ENCODE measurements at places on chromosomes 12 and 14.

DNA sequence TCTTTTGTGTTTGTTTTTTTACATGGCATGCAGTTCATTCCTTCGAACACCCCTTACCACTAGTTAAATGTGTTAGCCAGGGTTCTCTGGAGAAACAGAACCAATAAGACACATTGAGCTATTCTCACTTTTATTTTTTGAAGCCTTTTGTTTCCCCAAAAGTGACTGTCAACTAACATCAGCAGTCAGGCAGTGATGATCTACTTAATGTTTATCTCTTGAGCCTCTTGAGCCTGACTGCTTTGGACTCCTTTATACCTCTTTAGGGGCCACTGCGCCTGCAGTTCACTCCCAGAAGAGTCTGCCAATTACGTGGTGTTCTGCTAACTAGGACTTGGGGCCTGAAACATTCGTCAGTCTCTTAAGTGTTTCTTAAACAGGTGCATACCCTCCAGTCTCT is 163.7 kb upstream of the FLRT2 start:
- no peak for DNase-seq

DNA sequence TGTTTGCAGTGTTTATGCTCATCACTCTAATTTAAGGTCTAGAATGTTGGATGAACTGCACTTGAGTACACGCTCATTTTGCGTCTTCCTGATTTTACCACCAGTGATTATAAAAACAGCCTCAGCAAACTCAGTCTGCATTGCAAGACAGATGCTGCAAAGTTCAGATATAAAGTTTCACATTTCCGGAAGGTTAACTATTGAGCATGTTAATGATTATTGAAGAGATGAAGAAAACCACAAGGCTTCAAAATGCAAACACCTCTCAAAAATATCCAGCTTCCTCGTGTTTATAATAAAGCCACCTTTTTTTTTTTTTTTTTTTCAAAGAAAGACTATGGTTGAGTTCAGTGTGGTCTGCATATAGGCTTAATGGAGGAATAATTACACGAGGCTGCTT is 92.1 kb upstream of the BMP4 start:
- no peak for DNase-seq

- DNase-seq, result no peak
These were observed 145.0 kb upstream of the SLC38A2 start for GRCh38 chr12:46517579-46517962.

DNA sequence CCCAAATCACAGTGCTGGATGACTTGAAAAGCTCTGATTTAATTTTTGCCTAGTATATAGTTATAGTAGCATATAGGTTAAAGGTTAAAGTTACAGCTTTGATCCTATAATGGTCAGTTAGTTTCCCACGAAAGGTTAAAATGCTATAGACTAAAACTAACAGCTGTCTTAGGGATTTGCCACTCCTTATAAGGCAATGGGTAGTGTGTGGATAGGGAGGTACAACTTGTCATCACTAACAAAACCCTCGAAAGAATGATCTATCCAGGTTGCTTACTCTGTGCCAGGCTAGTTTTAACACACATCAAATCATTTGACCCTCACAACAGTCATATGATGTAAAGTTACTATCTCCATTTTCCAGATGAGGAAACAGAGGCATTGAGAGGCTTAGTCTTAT is 11.7 kb downstream of the RCOR1 start:
- no peak for DNase-seq

DNA sequence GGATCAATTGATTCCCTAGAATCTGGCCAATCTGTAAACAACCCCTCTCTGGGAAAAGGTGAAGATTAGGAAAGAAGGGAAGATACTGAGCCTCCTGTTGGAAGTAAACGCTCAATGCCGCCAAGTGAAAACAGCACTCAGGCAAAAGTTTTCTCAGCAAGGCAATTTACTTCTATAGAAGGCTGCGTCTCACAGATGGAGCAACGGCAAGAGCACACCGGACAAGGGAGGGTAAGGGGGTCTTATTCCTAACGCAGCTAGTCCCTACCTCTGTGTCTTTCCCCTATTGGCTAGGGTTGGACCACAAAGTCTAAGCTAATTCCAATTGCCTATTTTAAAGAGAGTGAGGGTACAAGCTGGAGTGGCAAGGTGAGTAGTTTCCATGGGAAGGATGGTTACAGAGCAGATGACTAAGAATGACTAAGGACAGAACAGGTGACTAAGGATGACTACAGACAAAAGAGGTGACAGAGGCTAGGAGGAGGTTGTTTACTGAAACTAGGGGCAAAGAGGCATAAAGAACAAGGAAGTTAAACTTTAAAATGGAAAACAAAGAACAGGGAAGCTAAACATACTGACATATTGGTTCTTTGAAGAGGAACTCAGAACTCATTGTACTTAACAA is 5.6 kb upstream of the TTC9 start:
- DNase-seq, result no peak

GRCh38 chr12:107152315-107152714 is 59.0 kb upstream of the CRY1 start:
- no peak for DNase-seq

- DNase-seq, result no peak
These were observed 13.4 kb upstream of the PPP1R1A start for GRCh38 chr12:54601841-54602240.

DNA sequence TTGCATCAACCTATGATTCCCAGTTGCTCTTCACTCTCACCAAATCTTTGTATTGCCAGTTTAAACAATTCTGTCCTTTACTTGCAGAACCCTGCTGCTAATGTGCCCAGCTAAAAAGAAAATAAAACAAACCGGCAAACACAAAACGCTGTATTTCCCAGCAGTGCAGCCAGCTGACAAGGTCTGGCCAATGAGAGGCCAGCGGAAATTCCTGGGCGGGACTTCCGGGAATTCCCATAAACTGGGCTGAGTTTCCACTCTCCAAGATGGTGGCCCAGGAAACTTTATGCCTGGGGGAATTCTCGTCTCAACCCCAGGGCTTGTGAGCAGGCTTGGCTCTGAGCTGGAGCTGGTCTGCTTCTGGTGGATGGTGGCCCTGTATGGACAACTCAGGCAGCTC is 807.3 kb upstream of the TMEM132C start:
- DNase-seq, result no peak

GRCh38 chr14:81066672-81067071 is 111.3 kb downstream of the TSHR start:
- DNase-seq, result no peak

GRCh38 chr12:12528361-12529270 is 34.0 kb downstream of the DUSP16 start:
- no peak for DNase-seq

DNA sequence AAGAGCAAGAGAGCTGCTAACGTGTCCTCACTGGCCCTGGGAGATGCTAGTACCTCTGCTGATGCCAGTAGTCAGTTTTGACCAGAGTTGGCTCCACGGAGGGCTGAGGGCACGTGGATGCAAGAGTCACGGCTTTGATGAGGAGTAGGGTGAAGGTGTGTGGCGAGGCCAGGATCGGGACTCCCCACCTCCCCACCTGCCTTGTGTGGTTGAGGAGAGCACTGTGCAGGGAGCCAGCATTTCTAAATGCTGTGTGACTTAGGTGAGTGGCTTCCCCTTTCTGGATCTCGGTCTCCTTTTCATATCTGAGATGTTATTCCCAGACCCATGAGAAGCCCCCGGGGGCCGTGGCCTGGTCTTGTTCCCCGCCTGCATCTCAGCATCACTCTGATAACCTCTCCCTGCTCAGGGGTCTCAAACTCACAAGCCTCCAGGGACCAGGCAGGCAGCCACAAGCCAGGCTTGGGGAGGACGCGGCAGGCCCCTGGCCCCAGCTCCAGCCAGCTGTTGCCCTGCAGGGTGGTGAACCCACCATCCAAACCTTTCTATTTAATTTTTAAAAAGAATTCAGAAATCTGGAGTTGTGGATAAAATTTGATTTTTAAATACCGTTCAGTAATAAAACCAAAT is 32.1 kb downstream of the MVK start:
- DNase-seq, result no peak

GRCh38 chr14:73465823-73466532 is 7.6 kb upstream of the NUMB start:
- DNase-seq, result no peak

DNA sequence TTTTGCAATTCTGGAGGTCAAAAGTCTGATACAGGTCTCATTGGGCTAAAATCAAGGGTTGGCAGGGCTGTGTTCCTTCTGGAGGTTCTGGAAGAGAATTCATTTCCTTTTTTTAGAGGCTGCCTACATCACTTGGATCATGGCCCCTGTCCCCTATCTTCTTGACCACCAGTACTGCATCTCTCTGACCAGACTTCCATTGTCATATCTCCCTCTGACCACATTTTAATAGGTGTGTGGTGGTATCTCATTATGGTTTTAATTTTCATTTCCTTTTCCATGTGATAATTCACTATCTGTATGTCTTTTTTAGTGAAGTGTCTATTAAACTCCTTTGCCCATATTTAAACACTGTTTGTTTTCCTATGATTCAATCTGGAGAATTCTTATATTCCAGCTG is 215.2 kb upstream of the OTX2 start:
- DNase-seq, result no peak

All from iPS DF 6.9 (cell line).